ENCODE measurements at places on chromosomes 2 and 18. TPM values are rescaled to one million over a fixed set of nuclear protein-coding genes. Genes with fewer than 3 reads are reported as not detected.
A peak's percentile ranks its signal among the peaks of the same experiment; 100 is the strongest.

Gene EMX1
- not detected for total RNA-seq

Gene FZD7
- total RNA-seq, result 5.8 TPM

Gene CBLN2
- total RNA-seq, result not detected

Gene LYG2
- total RNA-seq, result not detected

GRCh38 chr2:118614841-118615271 is 232.6 kb downstream of the EN1 start:
- no peaks in the 10 kb centered on the region for H3K27me3 ChIP-seq
- no peak overlapping the region for H3K27ac ChIP-seq
- H3K4me1 ChIP-seq, result no peaks in the 10 kb centered on the region

Gene LRATD1
- total RNA-seq, result 94.8 TPM

DNA sequence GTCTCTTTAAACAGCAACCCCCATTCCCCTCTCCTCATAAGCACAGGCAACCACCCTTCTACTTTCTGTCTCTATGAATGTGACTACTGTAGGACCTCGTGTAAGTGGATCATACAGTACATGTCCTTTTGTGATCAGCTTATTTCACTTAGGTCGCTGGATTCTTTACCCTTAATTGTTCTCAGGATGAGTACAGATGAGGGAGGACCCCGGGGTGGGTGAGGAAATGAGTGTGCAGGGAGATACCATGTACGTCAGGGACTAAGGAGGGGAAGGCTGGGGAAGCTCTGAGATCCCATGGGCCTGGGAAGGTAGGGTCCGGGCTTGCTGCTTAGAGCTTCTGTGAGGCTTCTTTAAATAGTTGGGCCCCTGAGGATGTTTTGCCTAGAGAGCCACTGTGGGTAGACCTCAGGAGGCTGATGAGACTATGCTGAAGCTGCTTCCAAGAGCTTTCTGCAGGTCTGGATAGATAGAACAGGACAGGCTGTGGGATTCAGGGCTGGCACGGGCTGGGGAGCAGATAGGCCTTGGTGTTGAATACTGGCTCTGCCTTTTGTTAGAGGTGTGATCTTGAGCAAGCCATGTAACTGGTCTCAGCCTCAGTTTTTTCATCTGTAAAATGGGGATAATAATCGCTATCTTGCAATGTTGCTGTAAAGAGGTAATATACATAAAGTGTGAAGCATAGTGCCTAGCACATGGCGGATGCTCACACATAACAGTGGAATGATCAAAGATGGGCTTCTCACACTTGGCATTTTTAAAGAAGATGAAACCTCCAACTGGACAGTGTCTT is 155.3 kb downstream of the PRKCE start:
- no peak overlapping the region for H3K27ac ChIP-seq
- H3K4me1 ChIP-seq, result no peaks in the 10 kb centered on the region
- no peaks in the 10 kb centered on the region for H3K27me3 ChIP-seq
- no peak for DNase-seq
- H3K4me3 ChIP-seq, result no peak overlapping the region
- no peaks in the 10 kb centered on the region for H3K36me3 ChIP-seq

Gene ECEL1
- total RNA-seq, result not detected

- no peak overlapping the region for H3K27ac ChIP-seq
- H3K4me3 ChIP-seq, result no peak overlapping the region
- no peak for DNase-seq
- no peaks in the 10 kb centered on the region for H3K36me3 ChIP-seq
- no peaks in the 10 kb centered on the region for H3K27me3 ChIP-seq
Observed at GRCh38 chr2:20136149-20136548, 84.7 kb upstream of the LAPTM4A start.

- H3K4me1 ChIP-seq, result peaks cover 13% of the 10 kb centered on the region
- peak; percentile 22 for DNase-seq
- no peak overlapping the region for H3K4me3 ChIP-seq
Observed at GRCh38 chr2:8490166-8490721, 191.6 kb upstream of the ID2 start.

GRCh38 chr18:38571651-38572050 is 1006.1 kb upstream of the CELF4 start:
- no peaks in the 10 kb centered on the region for H3K27me3 ChIP-seq
- no peak overlapping the region for H3K27ac ChIP-seq
- no peak for DNase-seq
- no peak overlapping the region for H3K4me3 ChIP-seq
- no peaks in the 10 kb centered on the region for H3K36me3 ChIP-seq

Gene EIF2B4
- 19.8 TPM for total RNA-seq

DNA sequence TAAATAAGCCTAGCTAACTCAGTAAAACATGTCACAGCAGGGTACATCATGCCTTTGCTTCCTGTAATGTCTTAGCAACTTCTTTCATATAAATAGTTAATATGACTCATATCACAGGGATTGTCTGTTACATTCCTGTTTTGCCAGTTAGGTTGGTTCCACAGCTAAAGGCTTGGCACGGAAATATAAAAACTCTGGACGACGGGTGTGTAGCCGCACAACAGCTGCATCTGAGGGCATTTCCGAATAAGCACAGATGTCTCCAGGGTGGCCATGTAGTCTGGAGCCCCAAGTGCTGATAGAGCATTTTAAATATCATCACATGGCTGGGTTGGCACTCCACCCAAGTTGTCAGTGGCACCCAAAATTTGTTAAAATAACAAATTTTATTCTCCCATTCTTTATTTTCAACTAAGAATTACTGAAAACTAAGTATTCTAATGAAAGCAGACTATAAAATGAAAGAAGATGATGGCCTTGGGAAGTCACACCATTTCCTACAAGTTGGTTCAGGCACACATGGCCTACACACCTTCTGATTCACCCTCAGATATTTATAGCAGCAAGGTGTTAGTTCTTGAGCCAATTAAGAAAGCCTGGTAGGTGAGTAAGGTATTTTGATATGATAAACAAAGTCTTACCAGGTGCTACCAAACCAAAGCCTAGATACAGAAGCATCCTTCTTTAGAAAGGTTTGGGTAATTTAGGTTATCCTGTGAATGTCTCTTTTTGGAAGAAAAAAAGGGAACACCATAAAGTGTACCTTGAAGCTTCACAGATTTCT is 61.8 kb upstream of the STK17B start:
- peak; percentile 58 for DNase-seq
- H3K27ac ChIP-seq, result peak overlapping the region; percentile 78
- H3K4me3 ChIP-seq, result no peak overlapping the region
- peaks cover 7% of the 10 kb centered on the region for H3K4me1 ChIP-seq
- no peaks in the 10 kb centered on the region for H3K27me3 ChIP-seq

Gene EPHA4
- total RNA-seq, result 3.5 TPM

- DNase-seq, result no peak
- no peaks in the 10 kb centered on the region for H3K36me3 ChIP-seq
- no peak overlapping the region for H3K4me3 ChIP-seq
- no peak overlapping the region for H3K27ac ChIP-seq
Observed at GRCh38 chr2:95031726-95032116, 6.2 kb downstream of the MAL start.

DNA sequence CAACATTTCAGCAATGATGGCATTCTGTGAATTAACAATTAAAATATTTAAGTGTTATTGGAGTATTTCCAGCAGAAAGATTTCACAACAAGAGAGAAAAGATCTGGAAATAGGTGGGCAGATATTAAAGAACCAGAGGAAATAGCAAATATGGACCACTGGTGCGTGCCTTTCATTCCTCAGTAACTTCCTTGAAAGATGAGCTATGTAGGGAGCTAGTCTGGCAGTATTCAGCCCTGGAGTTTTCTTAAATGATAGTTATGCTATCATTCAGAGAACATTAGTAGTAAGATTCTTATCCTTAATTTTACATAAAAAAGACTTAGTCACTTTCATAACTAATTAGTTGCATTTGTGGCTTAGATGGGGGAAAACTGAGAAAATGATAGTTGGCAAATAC is 41.5 kb downstream of the TANC1 start:
- H3K27me3 ChIP-seq, result no peaks in the 10 kb centered on the region
- H3K27ac ChIP-seq, result no peak overlapping the region
- H3K4me3 ChIP-seq, result no peak overlapping the region
- no peaks in the 10 kb centered on the region for H3K36me3 ChIP-seq

DNA sequence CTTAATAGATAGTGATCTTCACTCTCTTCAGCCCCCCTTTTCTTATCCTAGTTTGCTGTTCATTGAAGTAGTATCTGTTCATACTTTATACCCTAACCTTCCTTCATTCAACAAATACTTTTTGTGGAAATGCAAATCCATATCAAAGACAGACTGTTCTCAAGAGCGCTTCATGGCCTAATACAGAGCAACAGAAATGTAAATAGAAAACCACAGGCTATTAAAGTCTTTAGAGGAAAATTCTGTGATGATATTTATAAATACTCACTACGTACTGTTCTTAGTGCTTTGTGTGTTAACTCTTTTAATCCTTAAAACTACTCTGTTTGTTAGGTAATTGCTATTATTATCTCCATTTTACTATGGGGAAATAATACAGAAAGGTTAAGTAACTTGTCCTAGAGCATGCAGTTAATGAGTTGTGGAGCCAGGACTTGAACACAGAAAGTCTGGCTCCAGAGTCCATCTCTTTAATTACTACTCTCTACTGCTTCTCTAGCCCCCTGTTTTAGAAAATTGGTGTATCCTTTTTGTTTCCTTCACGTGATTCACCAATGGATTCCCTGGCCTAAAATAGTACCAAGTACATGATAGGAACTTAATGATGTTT is 2.9 kb downstream of the MDH1 start:
- DNase-seq, result no peak
- H3K4me3 ChIP-seq, result no peak overlapping the region
- no peak overlapping the region for H3K27ac ChIP-seq
- no peaks in the 10 kb centered on the region for H3K36me3 ChIP-seq
- H3K27me3 ChIP-seq, result no peaks in the 10 kb centered on the region

DNA sequence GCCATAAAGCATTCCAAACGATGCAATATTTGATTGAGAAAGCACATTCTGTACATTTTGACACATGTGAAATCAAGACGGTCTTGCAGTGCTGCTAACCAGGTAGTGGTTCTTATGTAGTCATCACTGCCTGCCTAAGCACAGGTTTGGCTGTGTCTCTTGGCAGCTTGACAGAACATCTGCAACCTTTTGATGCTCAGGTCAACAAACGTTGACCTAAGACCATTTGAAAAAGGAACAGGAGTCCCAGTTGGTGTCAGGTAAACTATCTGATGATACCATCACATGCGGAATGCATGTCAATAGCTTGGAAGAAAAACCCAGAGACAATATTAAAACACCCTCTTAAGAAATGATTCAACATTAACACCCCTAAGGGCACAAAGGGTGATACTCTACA is 80.7 kb downstream of the L3MBTL4 start:
- no peak overlapping the region for H3K4me3 ChIP-seq
- no peak for DNase-seq
- no peak overlapping the region for H3K27ac ChIP-seq
- H3K36me3 ChIP-seq, result no peaks in the 10 kb centered on the region

DNA sequence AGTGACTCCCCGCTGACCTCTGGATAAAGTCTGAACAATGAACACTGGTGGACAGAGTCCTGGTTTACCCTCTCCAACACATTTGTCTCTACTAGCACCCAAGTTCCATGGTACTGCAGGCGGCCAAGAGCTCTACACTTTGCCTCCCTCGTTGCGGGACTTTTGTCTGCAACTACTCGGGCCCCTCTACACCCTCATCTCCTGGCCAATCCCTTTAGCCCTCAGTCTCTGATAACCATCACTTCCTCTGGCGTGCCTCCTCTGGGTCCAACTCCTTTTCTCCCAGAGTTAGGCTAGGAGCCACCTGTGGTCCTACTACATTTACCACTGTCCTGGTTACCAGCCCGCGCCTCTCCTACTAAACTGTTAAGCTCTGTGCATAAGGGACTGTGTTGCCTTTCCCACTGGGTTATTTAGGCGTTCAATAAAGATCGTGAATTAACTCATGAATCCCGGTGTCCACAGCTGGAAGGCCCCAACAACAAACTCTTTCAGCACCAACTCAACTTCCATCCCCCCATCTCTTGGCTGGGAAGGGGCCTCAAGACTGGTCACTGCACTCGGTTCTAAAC is 757 bp downstream of the HDHD2 start:
- DNase-seq, result no peak
- H3K36me3 ChIP-seq, result no peaks in the 10 kb centered on the region
- peaks cover 4% of the 10 kb centered on the region for H3K4me1 ChIP-seq

- H3K27ac ChIP-seq, result peak overlapping the region; percentile 55
- peak; percentile 85 for DNase-seq
- no peaks in the 10 kb centered on the region for H3K27me3 ChIP-seq
- H3K4me3 ChIP-seq, result no peak overlapping the region
- peaks cover 21% of the 10 kb centered on the region for H3K4me1 ChIP-seq
- H3K36me3 ChIP-seq, result no peaks in the 10 kb centered on the region
Observed at GRCh38 chr2:16093639-16094529, 153.5 kb downstream of the MYCN start.

- no peaks in the 10 kb centered on the region for H3K27me3 ChIP-seq
- no peak within 1 kb of the TSS for H3K4me3 ChIP-seq
- no peak within 1 kb of the TSS for H3K27ac ChIP-seq
- H3K36me3 ChIP-seq, result no peaks in the 10 kb centered on the region
Observed at GRCh38 chr2:158795195-158795924, at the start of gene DAPL1. DAPL1 (plus strand) TSS chr2:158795317; CDS start chr2:158795373, 56 bp downstream.

DNA sequence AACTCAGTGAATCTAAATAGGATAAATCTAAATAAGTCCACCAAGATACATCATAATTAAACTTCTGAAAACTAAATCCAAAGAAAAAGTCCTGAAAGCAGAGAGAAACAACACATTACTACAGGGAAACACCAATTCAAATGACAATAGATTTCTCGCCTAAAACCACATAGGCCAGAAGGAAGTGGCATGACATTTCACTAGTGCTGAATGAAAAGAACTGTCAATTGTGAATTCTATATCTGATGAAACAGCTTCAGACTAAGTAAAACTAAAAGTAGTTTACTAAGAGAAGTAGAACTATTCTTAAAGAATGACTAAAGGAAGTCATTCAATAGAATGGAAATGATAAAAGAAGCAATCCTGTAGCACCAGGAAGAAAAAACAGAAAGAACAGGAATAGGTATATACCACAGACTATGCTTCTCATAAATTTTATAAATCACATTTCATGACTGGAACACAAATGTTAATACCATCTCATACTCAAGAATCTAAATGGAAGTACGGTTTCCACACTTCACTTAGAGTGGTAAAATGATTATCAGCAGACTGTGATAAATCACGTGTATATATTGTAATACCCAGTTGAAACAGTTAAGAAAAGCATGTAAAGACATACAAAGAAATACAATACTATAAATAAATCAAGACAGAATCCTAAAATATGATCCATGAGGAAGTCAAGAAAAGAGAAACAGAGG is 46.4 kb downstream of the ASXL2 start:
- no peak overlapping the region for H3K27ac ChIP-seq
- H3K4me1 ChIP-seq, result no peaks in the 10 kb centered on the region
- no peak overlapping the region for H3K4me3 ChIP-seq
- no peak for DNase-seq
- H3K27me3 ChIP-seq, result no peaks in the 10 kb centered on the region
- H3K36me3 ChIP-seq, result no peaks in the 10 kb centered on the region

Gene ZBTB7C
- total RNA-seq, result 14.5 TPM

- H3K27me3 ChIP-seq, result no peaks in the 10 kb centered on the region
- no peaks in the 10 kb centered on the region for H3K36me3 ChIP-seq
- H3K4me1 ChIP-seq, result no peaks in the 10 kb centered on the region
- no peak overlapping the region for H3K27ac ChIP-seq
Observed at GRCh38 chr2:161068670-161069069, 91.6 kb upstream of the TANK start.

Gene TTC31
- total RNA-seq, result 51.2 TPM

Measured in Peyer's patch (tissue), 4 donors.